ENCODE measurements at places on chromosomes 13 and 19.

DNA sequence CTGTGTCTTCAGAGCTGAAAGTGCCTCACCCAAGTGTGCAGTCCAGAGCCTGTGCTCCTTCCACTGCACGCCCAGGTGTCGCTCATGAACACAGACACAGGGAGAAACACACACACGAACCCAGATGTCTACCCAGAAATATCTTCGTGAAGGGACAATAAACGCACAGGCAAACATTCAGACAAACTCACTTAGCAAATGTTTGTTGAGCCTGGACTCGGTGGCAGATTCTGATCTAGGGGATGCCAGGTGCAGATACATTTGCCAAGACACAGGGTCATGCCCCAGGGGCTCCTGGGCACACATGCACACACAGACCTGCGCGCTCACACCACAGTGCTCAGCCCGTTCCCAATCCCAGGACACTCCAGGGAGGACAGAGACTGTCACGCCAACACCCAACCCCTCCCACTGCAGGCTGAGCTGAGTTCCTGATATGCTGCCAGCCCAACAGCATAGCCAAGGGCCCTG is 31.9 kb downstream of the SCGB2B2 start:
- no peak for DNase-seq

GRCh38 chr13:22135446-22135845 is 464.6 kb downstream of the FGF9 start:
- no peak for DNase-seq

GRCh38 chr13:32911506-32911905 is 104.7 kb upstream of the KL start:
- peak; percentile 7 for DNase-seq

- DNase-seq, result no peak
Measured at GRCh38 chr13:113781571-113781970, 22.5 kb downstream of the TMEM255B start.

- DNase-seq, result no peak
Measured at GRCh38 chr13:107348471-107348870, 780.5 kb upstream of the ARGLU1 start.

DNA sequence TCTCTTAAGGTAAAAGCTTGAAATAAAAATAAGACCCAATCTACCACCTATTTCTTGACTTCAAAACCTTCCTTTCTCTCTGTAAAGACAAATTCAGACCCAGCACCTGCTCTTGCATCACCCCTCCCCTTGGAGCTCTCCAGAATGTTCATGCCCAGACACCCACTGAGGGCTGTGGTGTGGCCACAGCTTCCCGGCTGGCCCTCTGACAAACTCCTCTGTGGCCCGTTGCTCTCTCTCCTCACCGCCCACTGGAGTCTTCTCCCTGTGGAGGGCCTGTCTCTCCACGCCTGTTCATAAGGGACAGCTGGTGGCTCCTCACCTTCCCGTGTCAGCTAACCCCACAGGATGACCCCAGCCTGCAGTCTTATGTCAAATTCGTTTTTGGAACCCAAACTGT is 49.1 kb downstream of the TSSK6 start:
- DNase-seq, result no peak

- DNase-seq, result no peak
Measured at GRCh38 chr13:61383111-61383510, 32.5 kb downstream of the PCDH20 start.

GRCh38 chr19:43777163-43777695 is 3.5 kb downstream of the KCNN4 start:
- peak; percentile 23 for DNase-seq

DNA sequence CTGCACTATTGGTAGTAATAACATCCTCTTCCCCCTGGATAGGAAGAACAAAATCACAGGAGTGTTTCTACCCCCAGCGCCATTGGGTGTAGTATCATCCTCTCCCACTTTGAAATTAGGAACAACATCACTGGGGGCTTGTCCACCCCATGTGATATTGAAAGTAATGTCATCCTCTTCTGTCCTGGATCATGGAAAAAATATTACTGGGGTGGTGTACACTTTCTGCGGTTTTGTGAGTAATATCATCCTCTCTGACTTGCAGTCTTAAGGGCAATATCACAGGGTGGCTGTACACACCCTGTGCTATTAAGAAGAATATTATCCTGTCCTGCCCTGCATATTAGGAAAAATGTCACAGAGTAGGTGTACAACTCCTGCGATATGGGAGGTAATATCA is 4.9 kb upstream of the RGCC start:
- DNase-seq, result no peak

GRCh38 chr19:38875656-38876395 is 2.2 kb downstream of the RINL start:
- DNase-seq, result no peak

DNA sequence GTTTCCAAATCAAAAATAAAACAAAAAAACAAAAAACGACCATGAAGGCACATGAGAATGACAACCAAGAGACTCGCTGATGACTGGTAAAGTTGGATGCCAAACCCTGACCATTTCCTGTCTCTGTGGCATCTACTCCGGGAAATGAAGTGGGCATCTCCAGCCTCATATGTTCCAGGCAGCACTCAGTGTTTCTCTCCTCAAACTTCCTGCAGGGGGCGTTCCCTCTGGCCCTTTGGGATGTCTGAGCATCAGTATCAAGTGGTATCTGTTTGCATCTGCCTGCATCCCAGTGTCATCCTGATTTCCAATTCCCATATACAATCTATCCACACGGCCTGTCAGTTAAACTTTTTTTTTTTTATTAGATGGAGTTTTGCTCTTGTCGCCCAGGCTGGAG is 9.8 kb upstream of the SIGLEC12 start:
- peak; percentile 12 for DNase-seq

GRCh38 chr13:52975161-52975560 is 53.5 kb upstream of the OLFM4 start:
- no peak for DNase-seq

- peak; percentile 90 for DNase-seq
Measured at GRCh38 chr19:3154957-3155736, 19.3 kb downstream of the GNA15 start.

DNA sequence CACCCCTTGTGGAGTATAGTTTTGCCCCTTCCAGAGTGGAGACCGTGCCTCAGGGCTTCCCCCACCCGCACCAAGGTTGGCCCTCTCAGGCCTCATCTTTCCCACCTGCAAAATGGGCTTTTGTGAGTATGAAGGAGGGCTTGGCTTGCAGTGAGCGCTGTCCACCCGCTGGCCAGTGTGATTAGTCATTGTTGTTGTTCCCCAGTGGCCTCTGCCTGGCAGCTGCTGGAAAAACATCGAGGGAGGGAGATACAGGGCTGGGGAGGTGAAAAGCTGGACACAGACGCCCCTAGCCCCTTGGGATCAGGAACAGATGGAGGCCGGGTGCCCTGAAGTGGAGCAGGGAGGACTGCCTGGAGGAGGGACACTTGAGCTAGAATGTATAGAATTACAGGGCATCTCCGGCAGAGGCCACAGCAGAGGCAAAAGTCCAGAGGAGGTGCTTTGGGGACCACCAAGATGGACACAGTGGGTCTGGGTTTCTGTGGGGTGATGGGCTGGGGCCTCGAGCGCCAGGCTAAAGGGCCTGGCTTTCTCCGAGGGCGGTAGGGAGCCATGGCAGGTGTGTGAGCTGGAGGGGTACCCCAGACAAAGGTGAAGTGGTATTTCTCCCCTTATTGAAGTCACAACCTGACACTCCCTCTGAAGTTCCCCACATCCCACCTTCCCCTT is 3.9 kb upstream of the IL12RB1 start:
- no peak for DNase-seq

- peak; percentile 91 for DNase-seq
Measured at GRCh38 chr19:39996811-39997637, at the start of gene ZNF546. Gene ZNF546, plus strand, starts transcription at chr19:39997060. Its CDS starts 1,267 bp downstream, at chr19:39998327.

GRCh38 chr19:16247353-16248182 is 49.9 kb downstream of the AP1M1 start:
- DNase-seq, result peak; percentile 86

GRCh38 chr13:72473321-72473720 is 254.1 kb downstream of the MZT1 start:
- no peak for DNase-seq

DNA sequence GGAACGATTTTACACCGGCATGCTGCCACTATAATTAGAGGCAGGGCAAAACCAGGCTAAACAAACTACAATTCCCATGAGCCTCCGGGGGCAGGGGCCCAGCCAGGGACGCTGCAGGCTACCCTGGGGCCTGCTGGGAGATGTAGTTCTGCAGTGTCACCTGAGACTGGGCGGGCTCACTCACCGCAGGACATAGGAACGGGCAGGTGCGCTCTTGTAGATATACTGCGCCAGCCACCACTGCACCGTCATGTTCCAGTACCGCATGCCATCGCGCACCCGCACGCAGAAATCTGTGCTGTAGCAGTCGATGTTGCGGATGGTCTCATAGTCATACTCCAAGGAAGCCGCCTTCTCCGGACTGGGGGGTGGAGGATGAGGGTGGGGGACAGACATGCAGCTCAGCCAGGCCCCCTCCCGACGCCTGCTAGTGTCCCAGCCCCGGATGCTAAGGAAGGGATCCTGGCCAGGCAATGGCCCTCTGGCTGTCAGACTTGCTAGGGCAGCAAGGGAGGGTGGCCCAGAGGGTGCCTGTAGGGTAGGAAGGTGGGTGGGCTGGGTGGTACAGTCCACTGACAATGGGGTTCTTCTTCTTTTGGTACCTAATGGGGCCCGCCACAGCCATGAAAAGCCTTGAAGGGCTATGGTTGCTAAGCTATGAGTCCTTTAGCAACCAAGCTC is 5.8 kb upstream of the TMC4 start:
- DNase-seq, result peak; percentile 33

DNA sequence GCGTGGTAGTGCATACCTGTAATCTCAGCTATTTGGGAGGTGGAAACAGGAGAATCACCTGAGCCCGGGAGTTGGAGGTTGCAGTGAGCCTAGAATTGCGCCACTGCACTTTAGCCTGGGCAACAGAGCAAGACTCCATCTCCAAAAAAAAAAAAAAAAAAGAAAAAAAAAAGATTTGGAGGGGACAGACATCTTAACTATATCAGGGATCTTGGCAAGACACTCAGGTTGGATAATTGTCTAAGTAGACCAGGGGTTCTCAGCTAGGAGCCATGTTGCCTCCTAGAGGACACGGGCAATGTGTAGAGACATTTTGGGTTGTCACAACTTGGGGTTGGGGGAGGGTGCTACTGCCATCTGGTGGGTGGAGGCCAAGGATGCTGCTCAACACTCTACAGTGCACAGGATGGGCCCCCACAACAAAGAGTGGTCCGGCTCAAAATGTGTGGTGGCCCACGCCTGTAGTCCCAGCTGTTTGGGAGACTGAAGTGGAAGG is 1.9 kb upstream of the ZNF580 start:
- DNase-seq, result peak; percentile 67

DNA sequence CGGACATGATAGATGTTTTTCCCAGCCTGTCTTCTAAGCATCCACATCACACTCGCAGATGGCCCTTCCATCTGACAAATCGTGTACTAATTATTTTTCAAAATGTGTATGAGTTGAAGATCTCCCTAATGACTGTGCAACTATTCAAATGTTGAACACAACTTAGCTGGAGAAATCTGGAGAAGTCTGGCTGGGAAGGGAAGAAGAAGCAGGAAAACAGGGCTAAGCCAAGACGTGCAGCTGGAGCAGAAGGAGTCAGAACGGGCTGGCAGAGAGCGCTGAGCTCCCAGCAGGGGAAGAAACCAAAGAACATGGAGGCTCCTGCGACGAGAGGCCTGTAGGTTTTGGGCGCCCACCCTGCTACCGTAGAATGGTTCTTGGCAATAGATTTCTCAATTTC is 13.2 kb upstream of the LATS2 start:
- no peak for DNase-seq

DNA sequence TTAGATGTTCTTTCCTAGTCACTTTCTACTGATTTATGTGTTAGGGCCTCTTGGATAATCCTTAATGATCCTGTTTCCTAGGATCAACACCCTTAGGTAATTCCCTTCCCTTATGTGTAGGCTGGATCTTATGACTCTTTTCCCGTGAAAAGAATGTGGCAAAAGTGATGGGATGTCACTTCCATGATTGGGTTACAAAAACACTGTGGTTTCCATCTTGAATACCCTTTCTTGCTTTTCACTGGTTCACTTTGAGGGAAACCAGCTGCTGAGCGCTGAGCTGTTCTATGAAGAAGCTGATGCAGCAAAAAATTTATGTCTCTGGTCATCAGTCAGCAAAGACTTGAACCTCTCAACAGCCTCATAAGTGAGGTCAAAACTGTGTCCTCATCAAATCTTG is 609.4 kb downstream of the OLFM4 start:
- DNase-seq, result no peak

GRCh38 chr19:20209051-20209450 is 42.0 kb downstream of the ZNF486 start:
- DNase-seq, result no peak

- DNase-seq, result no peak
Measured at GRCh38 chr13:24124789-24125476, 35.6 kb upstream of the SPATA13 start.

GRCh38 chr13:107379407-107380155 is 811.6 kb upstream of the ARGLU1 start:
- DNase-seq, result no peak

- DNase-seq, result no peak
Measured at GRCh38 chr13:44118881-44119280, 239.2 kb downstream of the LACC1 start.

DNA sequence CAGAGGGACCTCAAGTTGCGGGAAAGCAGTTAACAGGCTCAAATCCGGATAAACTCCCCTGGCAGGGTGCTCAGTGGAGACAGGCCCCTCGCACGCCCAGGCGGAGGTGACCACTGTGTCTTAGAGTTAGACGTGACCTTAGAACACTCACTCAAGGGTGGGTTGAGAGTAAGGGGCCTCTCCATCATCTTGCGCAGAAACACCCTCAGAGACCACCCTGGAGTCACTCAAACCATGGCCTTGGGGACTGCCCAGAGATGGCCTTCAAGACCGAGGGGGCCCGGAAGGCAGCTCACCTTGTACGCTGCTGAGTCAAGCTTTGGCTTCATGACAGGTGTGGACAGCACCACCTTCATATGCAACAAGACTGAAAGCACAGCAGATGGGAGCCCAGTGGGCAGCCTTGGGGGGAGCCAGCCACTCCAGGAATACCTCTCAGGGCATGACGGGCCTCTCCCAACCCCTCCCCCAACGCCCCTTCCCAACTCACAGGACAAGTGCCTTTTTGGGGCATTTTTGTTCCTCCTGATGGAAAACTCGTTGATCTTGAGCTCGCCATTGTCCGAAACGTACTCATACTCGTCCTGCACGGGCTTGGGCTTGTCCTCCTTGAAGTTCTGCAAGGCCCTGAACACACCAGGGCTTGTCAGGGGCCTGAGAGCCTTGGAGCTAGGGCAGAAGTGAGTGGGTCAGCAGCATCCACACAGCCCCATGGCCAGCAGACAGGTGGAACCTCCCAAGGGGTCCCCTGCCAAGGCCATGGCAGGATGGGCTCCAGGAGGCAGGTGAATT is 229.2 kb downstream of the TUBA3C start:
- no peak for DNase-seq

GRCh38 chr19:9306443-9306842 is 3.2 kb downstream of the ZNF699 start:
- no peak for DNase-seq

All from stimulated activated CD4-positive, alpha-beta T cell treated with anti-CD3 and anti-CD28 coated beads, Interleukin-4, amount 100 ng/mL, for 24 hours (primary cell).